ENCODE measurements at places on chromosomes 4 and X.

DNA sequence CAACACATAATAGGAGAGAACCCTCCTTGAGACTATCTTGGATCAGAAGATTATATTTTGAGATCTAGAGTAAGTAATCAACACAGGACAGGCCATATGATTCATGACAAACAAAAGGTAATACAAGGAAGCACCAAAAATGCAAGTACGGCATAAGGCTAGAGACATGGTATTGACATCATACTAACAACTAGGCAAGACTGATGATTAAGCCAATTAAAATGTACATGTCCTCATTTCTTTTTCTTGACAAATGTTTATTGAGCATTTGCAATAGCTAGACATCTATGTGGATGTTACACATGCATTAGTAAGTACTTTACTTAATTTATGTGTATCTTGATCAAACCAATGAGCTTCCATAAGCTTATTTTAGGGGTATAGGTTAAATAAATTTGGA is 695.7 kb upstream of the GALNTL6 start:
- DNase-seq, result no peak

DNA sequence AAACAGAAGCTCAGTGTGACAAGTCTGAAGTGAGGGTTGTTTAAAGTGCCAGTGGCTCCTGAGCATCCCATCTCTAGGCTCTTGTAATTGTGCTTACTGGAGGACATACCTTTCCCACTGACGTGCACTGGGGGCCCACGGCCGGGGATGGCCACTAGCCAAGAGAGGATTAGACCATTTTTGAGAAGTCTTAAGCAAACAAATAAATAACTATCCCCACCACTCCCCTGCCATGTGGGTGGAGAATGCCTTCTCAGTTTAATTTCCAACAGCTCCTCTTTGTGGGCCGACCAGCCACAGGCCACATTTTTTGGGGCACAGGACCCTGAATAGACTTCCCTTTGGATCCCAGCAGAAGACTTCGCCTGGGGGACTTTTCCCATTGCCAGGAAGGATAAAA is 125.0 kb upstream of the MSX1 start:
- DNase-seq, result no peak

GRCh38 chr4:181597766-181598165 is 645.4 kb upstream of the TENM3 start:
- DNase-seq, result peak; percentile 13

DNA sequence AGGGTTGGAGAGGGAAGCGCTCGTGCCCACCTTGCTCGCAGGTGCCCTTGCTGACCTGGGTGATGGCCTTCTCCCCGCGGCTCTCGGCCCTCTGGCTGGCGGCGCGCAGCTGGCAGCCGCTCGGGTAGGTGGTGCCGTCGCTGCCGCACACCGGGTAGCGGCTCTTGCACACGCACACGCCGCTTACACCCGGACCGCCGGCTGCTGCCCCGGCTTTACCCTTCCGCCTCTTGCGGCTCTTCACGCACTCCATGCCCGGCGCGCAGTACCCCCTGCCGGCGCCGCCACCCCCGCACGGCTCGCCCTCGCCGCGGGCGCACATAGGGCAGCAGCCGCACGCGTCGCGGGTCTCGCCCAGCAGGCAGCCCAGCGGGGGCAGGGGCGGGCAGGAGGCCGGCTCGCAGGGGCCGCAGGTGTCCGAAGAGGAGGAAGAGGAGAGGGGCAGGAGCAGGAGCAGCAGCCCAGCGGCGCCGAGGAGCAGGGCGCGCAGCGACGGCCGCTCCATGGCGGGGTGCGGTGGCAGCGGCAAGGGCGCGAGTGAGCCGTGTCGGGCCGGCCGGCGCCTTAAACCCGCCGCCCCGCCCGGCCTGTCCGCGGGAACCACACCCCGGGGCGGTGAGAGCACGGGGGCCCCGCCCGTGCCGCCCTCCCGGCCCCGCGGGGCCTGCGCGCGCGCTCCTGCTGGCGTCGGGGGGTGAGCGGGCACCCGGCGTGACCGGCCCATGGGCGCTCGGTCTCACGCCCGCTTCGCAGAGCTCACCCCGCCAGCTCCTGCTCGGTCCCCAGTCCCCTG is at the start of gene IGFBP7:
IGFBP7 (minus strand) TSS at position 539 of the 793 bp plus-strand sequence; CDS start at position 505, 34 bp downstream.
- DNase-seq, result peak; percentile 53

DNA sequence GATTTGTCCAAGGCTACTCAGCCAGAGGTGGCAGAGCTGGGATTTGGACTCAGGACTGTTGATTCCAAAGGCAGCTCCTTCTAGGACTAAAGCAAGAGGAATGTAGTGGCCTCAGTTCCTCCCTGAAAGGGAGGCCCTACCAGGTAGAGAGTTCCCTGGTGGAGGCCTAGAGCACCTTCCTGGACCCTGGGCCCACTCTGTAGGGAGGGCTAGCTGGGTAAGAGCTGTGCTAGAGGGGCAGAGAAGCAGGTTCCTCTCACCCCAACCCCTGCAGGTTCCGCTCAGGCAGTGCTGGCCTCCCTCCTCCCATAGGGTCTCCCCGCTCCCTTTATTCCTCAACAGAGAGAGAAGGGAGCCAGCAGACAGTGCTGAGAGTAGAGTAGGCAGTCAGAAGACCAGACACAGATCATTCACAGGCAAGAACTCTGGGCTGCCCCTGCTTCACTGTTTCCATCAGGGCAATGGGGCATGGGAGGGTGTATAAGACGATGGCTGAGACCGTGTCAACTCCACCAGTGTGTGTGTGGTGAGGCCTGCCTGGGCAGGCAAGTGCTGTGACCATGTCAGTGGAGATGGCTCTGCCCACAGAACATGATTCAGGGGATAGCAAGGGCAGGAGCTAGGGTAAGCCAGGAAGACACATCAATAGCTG is 12.4 kb upstream of the PJA1 start:
- no peak for DNase-seq

GRCh38 chrX:123617007-123617406 is 115.8 kb downstream of the THOC2 start:
- DNase-seq, result no peak

DNA sequence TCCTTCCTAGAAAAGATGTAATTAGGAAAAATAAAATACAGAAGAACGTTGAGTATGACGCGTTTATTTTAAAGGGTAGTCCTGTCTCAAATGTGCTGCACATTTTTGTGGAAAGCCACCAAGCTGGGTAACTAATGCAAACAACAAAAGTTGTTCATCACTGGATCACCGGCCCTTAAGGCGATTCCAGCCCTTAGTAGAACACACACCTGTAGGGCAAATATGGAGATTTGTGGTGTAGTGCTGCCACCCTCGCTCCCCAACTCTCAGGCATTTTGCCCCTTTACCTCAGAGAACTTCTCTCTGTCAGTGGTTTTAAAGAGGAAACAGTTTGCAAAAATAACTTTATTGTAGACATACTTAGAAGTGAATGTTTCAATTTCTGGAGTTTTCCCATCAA is 1.9 kb downstream of the TBL1X start:
- DNase-seq, result no peak

GRCh38 chrX:40581336-40581920 is 658 bp downstream of the ATP6AP2 start:
- peak; percentile 47 for DNase-seq

Measured in AG10803 (cell line).